Tibial nerve (tissue), 4 donors: ENCODE measurements at places on chromosomes 11 and 22.

DNA sequence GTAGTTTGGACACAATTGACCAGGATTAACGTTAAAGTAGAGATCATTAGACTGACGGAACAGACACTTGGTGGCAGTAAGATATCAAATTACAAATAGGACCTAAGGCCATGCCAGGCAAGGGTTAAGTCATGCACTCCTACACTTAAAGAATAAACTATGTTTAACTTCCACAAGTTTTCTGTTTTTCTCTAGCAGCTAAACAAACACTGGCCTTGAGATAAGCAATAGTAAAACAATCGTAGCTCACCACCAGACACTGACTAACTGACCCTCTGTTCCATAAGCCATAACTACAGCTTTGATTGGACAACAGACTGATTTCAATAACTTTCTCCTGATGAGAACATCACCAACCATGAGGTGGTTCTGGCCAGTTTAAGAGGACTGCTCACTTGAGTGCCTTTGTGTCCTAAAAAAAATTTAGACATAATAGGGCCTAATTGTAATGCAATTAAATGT, 2.0 kb upstream of the CEP126 start:
- no peaks in the 10 kb centered on the region for H3K4me1 ChIP-seq
- no peaks in the 10 kb centered on the region for H3K36me3 ChIP-seq
- H3K4me3 ChIP-seq: no peak overlapping the region
- no peak for DNase-seq
- no peaks in the 10 kb centered on the region for H3K27me3 ChIP-seq
- peak overlapping the region; percentile 94 for H3K27ac ChIP-seq

DNA sequence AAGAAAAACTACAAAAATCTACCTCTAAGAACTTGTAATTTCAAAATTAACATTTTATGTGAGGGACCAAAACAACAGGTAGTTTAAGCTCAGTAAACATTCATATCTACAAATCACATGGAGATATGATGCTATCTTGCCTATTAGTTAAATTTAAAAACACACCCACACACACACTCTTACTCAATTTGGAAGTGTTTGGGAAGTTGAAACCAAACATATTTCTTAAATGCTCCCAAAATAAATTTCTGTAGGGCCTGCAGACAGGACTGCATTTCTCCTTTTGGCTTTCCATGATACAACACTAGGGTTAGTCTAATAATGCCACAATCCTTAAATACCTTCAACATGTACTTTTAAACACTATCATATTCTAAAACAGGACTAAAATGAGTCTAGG, 7.0 kb downstream of the PITPNB start:
- H3K36me3 ChIP-seq: peaks cover 9% of the 10 kb centered on the region
- peaks cover 55% of the 10 kb centered on the region for H3K4me1 ChIP-seq
- H3K27ac ChIP-seq: no peak overlapping the region
- no peaks in the 10 kb centered on the region for H3K27me3 ChIP-seq
- DNase-seq: no peak

- H3K27me3 ChIP-seq: no peaks in the 10 kb centered on the region
- H3K4me3 ChIP-seq: no peak overlapping the region
- no peaks in the 10 kb centered on the region for H3K4me1 ChIP-seq
- no peak for DNase-seq
Observed at GRCh38 chr11:108233277-108233945, 10.5 kb downstream of the ATM start.

GRCh38 chr11:60915248-60915914, 1.4 kb downstream of the TMEM109 start:
- H3K4me3 ChIP-seq: peak overlapping the region; percentile 72
- no peaks in the 10 kb centered on the region for H3K27me3 ChIP-seq
- H3K4me1 ChIP-seq: peaks cover 65% of the 10 kb centered on the region
- peak; percentile 45 for DNase-seq

GRCh38 chr11:130866831-130867230, 49.4 kb downstream of the SNX19 start:
- DNase-seq: no peak
- no peaks in the 10 kb centered on the region for H3K27me3 ChIP-seq
- H3K36me3 ChIP-seq: no peaks in the 10 kb centered on the region
- H3K27ac ChIP-seq: no peak overlapping the region
- no peak overlapping the region for H3K4me3 ChIP-seq

- H3K27ac ChIP-seq: peak overlapping the region; percentile 72
- H3K4me3 ChIP-seq: no peak overlapping the region
- DNase-seq: no peak
- H3K4me1 ChIP-seq: peaks cover 55% of the 10 kb centered on the region
- H3K27me3 ChIP-seq: no peaks in the 10 kb centered on the region
Observed at GRCh38 chr22:46596819-46597218, 23.4 kb upstream of the GRAMD4 start.
